ENCODE measurements at places on chromosomes 6 and 20. TPM values are rescaled to one million over a fixed set of nuclear protein-coding genes. Genes with fewer than 3 reads are reported as not detected.

The OTOR gene
- total RNA-seq, result not detected

- DNase-seq, result no peak
Measured at GRCh38 chr6:20166210-20166609, 46.1 kb downstream of the MBOAT1 start.

DNA sequence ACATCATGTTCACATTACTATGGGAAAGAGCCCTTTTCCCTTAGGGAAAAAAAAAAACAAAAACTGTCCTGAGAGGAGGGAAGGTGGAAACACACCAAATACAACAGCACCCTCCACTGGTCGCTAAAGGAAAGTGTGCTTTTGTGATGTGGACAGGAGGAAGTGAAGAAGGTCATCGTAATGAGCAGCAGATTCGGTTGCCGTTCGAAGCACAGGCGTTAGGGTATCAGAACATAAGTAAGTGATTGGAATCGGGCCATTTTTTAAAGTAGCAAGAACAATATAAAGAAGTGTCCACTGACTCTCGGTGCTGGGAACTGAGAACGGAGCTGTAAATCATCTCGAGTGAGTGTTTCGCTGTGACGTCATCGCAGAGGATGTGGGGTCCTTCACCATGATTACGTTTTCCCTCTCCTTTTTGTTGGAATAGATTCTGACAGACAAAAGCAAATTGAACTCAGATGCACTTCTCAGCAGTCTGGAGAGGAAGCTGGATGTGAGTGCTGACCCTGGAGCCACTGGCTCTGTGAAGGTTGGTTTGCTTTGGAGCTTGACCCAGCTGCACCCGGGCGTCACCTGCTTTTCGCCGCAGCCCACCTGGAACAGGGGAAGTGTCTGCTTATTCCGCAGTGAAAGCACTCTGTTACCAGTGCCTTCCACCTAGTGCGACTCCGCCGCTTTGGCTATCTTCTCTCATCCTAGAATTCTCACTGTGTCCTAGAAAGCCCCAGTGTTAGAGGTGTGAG lies 203.6 kb upstream of the GMDS start:
- DNase-seq, result peak; percentile 50

DNA sequence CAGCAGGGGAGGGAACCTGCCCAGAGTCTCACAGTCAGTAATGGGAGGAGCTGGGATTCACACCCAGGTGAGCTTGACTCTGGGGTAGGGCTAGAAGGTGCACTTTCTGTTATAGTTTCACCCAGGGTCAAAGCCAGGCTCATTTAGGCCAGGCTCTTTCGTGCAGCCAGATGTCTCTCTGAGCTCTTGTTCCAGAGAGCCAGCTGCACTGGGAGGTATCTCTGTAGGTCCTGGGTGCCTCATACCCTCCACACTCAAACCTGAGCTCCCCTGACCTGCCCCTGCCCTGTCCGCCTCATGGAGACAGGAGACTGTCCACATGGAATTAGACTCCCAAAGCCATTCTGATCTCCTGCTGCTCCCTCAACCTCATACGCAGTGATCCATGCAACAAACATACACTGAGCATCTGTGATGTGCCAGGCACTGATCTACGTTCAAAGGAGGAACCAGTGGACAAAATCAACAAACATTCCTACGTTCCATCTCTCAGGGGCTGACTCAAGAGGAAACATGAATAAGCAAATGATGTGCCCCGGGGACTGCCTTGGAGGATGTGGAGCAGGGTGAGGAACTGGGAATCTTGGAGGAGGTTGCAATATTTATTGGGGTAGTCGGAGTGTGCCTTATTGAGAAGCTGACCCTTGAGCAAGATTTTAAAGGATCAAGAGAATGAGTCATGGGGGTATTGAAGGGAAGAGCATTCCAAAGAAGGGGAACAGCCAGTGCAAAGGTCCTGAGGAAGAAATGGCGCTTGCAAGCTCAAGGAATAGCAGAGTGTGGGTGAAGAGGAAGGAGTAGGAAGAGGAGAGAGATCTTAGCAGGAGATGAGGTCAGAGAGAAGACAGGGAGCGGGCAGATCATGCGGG lies 71.3 kb upstream of the TOX2 start:
- peak; percentile 39 for DNase-seq

DNA sequence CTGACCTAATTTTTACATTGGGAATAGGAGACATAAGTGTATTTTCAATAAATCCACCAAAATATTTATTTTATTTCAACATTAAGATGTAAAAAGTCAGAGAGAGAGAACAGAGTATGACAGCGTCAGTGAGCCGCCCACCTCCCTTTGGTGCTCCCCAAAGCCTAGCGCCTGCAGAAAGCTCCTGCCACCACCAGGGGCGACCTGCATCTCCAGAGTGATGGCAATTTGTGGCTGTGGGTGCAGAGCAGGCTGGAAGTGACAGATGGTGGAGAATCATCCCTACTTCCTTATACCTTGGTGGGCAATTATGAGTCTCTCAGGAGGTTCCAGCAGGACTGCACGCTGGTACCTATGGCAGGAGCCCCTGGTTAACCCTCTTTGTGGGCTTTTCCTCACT lies 87.3 kb downstream of the PTPRT start:
- DNase-seq, result no peak

DNA sequence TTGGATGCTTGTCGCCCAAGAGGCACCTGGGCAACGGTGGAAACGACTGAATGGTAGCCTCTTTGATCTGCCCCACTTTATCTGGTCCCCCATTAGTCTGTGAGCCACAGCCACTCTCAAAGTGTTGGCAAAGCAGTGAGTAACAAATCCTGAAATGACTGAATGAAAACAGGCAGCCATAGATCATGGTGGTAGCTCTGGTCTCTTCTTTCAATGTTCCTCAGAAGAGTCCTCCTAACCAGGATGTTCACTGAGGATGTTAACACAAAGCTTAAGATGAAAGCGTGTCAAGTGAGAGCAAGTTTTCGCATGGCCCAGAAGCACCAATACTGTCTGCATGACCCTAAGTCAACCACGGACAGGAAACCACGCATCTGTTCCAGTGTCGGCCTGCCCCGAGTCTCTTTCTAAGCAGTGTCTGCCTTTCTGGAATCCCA lies 107.3 kb downstream of the IRF4 start:
- no peak for DNase-seq

Data from glomerular endothelial cell (primary cell).